A549 treated with RU486 at 1 μM for 4 hours (cell line): ENCODE measurements at places on chromosomes 7 and 10. TPM values are rescaled to one million over a fixed set of nuclear protein-coding genes. Genes with fewer than 3 reads are reported as not detected.

Gene GHRHR
- total RNA-seq: 0.29 TPM in 1 of 5 replicates, not detected in the others

Gene GPR15LG
- total RNA-seq: not detected in 5 replicates

Gene ANXA8L1
- 91.0 to 120 TPM (median 95.5 TPM) in 5 replicates for total RNA-seq

Gene GLRX3
- 207 to 224 TPM (median 216 TPM) in 5 replicates for total RNA-seq

Gene CNPY1
- total RNA-seq: not detected in 5 replicates

Gene IGFBP3
- total RNA-seq: 162 to 260 TPM (median 228 TPM) in 5 replicates

Gene CPA4
- total RNA-seq: 6.5 to 9.6 TPM (median 6.8 TPM) in 5 replicates

Gene ASB4
- 0.20 to 0.43 TPM (median 0.39 TPM) in 4 of 5 replicates, not detected in the other for total RNA-seq

Gene ZKSCAN5
- 9.0 to 10.8 TPM (median 9.3 TPM) in 5 replicates for total RNA-seq

Gene CALML3
- not detected in 5 replicates for total RNA-seq

Gene IRF5
- 9.7 to 17.2 TPM (median 12.2 TPM) in 5 replicates for total RNA-seq

Gene MMP21
- 0.05 TPM in 1 of 5 replicates, not detected in the others for total RNA-seq

Gene PYROXD2
- 3.3 to 5.3 TPM (median 3.8 TPM) in 5 replicates for total RNA-seq

Gene CH25H
- total RNA-seq: 0.09 to 0.13 TPM in 2 of 5 replicates, not detected in the others

Gene CCDC172
- total RNA-seq: not detected in 5 replicates

Gene PDGFA
- 29.4 to 36.4 TPM (median 32.8 TPM) in 5 replicates for total RNA-seq

Gene ANAPC16
- total RNA-seq: 67.5 to 87.3 TPM (median 83.8 TPM) in 5 replicates

Gene POP7
- 77.8 to 102 TPM (median 101 TPM) in 5 replicates for total RNA-seq

Gene CYP3A4
- total RNA-seq: 0.10 TPM in 1 of 5 replicates, not detected in the others
